ENCODE measurements at places on chromosomes 6 and 20. TPM values are rescaled to one million over a fixed set of nuclear protein-coding genes. Genes with fewer than 3 reads are reported as not detected.

The RIN2 gene
- total RNA-seq: 24.2 TPM

The PHF1 gene
- 56.7 TPM for total RNA-seq

The SH3BGRL2 gene
- total RNA-seq: 3.5 TPM

The CCN2 gene
- 14.1 TPM for total RNA-seq

The OR2B6 gene
- not detected for total RNA-seq

The RCAN2 gene
- 108 TPM for total RNA-seq

The SIRPB2 gene
- total RNA-seq: 1.8 TPM

The IL17F gene
- total RNA-seq: not detected

Measured in psoas muscle (tissue), 8 donors.